Renal cortical epithelial cell (primary cell): ENCODE measurements at places on chromosomes 11 and 22.

GRCh38 chr22:30021881-30022619 lies 58.2 kb upstream of the HORMAD2 start:
- no peak for DNase-seq

DNA sequence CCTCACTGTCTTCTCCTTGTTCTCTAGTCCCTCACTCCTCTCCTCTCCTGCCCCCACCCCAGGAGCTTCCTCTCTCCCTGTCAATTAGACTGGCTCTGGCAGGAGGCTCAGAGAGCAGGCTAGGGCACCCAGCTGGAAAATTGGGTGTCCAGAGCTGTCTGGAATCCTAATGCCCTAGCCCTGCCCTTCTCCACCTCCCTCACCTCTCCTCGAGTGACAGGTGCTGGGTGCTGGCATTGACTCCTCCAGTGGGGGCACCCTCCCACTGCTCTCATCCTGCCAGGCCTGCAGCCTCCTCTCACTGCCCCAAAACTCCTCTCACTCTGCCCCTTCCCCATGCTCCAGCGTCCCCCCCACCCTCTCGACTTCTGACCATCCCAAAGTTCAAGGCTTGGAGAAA lies 68.9 kb downstream of the CYTH4 start:
- DNase-seq, result no peak

- DNase-seq, result peak; percentile 74
Measured at GRCh38 chr11:35814720-35815305, 129.0 kb upstream of the LDLRAD3 start.

GRCh38 chr11:120168960-120169681 lies 31.2 kb upstream of the TRIM29 start:
- no peak for DNase-seq

DNA sequence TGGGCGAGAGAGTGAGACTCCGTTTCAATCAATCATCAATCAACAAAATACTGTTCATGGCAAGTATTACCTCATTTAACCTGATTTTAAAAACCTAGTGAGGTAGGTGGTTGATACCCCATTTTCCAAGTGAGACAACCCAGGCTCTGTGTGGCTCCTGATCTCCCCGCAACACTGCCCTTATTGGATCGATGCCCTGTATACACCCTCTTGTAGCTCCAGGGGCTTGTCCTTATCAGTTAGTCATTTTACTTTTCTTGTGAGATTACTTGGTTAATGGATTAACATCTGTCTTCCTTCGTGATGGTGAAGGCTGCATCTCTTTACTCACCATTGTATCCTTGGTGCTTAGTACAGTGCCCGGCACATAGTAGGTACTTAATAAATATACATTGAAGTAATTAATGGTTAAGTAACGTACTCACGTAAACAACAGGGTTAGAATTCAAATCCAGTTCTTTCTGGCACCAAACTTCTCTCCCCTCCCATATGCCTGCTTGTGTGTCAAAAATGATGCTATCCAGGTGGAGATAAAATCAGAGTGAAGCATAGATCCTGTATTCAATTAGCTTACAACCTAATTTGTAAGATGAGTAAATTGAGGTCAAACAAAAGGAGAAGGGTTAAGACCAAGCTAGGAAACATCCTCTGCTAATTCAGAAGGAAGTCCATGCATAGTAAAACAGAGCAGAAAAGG lies 1.8 kb upstream of the PRG2 start:
- DNase-seq, result no peak

DNA sequence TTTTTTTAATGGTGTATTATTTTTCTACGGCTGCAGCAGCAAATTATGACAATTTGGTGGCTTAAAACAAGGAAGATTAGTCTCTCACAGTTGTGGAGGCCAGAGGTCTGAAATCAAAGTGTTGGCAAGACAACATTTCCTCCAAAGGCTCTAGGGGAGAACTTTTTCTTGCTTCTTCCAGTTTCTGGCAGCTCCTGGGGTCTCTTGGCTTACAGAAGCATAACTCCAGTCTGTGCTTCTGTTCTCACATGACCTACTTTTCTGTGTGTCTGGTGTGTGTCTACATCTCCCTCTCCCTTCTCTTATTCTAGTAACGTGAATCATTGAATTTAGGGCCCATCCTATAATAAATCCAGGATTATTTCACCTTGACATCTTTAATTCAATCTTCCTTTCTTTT lies 551.9 kb upstream of the LUZP2 start:
- no peak for DNase-seq

DNA sequence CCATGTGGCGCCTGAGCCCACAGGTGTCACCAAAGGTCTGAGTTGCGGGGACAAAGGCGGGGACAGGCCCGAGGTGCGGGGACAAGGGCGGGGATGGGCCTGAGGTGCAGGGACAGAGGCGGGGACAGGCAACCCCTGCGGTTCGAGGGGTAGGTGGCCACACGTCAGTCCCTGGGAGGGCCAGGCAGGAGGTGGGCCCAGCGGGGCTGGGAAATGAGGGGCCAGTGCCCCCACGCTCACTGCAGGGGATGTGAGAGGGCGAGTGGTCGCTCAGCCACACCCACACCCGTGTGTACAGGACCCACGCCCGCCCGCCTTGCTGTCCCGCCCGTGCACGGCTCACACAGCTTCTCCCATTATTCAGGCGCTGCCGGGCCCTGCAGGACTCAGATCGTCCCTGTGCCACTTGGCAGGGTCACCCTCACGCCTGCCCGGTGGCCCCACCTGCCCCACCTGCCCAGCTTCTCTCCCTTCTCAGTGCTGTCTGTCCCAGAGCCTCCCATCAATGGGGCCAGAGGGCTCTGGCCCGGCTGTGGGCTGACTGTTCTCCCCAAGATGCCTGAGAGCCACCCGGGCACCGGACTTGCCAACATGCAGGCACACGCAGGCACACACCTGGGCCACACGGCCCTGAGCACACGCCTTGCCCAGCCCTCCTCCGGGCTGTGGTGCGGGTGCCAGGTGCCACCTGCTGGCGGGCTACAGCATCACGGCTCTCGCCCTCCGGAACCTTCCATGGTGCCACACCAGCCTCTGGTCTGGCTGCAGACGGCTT lies 14.2 kb upstream of the MUC6 start:
- DNase-seq, result peak; percentile 39

- DNase-seq, result no peak
Measured at GRCh38 chr11:62479631-62480201, 60.9 kb downstream of the SCGB1A1 start.

DNA sequence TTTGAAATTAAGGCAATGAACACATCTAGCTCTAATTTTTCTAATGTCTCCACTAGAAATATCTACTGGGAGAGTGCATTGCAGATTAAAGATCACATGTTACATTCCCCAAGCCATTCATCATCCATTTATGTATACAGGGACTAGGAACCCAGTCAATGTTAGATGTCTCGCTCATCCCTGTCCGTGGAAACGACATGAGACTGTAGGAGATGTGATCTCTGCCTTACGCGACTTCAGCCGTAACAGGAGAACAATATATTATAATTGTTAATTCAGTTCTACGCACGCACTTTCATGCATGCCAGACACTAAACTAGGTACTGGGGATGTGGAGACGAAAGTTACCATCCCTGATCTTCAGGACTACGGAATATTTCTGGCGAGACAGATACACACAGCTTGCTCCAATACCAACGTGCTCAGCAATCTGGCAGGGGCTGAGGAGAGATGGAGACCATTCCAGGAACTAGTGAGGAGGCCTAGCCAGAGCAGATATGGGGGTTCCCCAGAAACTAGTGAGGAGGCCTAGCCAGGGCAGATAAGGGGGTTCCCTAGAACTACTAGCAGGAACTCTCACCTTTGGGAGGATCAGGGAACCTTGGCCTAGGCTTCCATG lies 706 bp downstream of the DCPS start:
- no peak for DNase-seq

DNA sequence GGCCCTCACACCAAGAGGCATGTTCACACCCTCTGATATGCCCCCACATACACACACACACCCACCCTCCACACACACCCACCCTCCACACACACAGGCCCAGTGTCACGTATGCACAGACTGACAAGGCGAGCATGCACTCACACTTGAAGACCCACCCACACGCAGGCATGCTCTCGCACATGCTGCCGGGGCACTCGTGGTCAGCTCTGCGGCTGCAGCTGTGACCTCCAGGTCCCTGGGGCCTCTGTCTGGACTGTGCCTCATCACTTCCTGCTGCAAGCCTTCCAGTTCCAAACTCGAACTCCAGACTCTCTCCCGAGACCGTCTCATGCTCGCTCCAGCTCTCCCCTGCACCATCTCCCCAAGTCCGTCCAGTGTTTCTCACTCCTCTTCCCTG lies 9.5 kb downstream of the DCHS1 start:
- DNase-seq, result no peak

- no peak for DNase-seq
Measured at GRCh38 chr22:43697894-43698293, 114.2 kb downstream of the EFCAB6 start.

DNA sequence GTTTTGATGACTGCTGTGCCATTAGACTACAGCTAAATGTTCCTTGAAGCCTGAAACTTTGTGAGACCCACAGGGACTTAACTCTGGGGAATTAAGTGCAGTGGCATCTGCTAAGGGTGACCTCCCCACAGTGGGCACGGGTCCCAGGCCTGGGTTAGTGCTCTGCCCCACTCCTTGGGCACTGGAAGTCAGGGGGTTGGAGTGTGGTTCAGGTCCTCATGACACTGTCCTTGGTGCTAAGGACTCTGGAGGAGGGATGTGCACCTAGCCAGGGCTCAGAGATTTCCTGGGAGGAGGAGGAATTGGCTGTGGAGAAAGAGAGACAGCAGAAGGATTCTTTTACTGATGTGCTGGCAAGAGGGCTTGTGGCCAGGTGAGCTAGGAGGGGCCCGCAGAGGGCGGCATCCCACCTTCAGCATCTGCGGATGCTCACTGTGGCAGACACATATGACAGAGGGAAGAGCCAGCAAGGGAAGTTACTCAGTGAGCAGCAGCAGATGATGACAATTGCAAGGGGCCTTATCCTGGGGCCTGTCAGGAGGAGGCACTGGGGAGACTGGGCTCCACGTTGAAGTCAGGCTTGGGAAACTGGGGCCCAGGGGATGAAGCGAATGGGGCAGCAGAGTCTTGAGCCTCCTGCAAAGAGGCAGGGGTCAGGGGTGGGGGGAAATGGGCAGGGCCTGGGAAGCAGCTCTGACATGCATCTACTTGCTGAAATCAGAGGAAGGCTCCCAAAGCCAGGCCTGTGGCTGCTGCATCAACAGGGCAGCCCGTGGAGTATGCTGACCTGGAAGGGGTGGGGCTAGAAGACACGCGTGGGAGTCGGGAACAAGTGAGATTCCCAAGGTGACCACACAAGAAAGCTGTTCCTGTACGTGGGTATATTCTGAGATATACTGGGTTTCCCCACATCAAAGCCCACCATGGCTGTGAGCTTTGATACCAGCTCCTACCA lies 144.0 kb downstream of the MPPED1 start:
- no peak for DNase-seq

DNA sequence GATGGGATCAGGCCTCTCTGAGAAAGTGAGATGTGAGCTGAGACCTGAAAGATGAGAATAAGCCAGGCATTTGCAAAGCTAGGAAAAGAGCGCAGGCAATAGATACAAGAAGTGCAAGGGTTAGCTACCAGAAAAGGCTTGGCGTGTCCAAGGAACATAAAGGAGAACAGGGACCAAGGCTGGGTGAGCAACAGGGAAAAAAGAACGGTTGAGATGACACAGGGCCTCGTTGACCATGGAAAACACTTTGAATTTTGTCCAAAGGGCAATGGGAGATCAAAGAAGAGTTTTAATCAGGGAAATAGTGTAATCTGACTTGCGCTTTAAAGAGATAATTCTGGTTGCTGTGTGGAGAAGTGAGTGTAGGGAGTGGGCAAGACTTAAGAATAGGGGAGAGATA lies 35.0 kb downstream of the RAB30 start:
- DNase-seq, result no peak

- no peak for DNase-seq
Measured at GRCh38 chr11:73563539-73564200, 34.2 kb downstream of the FAM168A start.
